ENCODE measurements at places on chromosomes 1 and 21.

- DNase-seq: no peak
These were observed 11.3 kb downstream of the CDA start for GRCh38 chr1:20600156-20600555.

GRCh38 chr1:86245566-86246190 is 89.1 kb upstream of the COL24A1 start:
- DNase-seq: no peak

GRCh38 chr1:59061876-59062275 is 235.0 kb upstream of the FGGY start:
- DNase-seq: no peak

GRCh38 chr21:39004634-39005501 is 178.4 kb downstream of the PSMG1 start:
- DNase-seq: no peak

DNA sequence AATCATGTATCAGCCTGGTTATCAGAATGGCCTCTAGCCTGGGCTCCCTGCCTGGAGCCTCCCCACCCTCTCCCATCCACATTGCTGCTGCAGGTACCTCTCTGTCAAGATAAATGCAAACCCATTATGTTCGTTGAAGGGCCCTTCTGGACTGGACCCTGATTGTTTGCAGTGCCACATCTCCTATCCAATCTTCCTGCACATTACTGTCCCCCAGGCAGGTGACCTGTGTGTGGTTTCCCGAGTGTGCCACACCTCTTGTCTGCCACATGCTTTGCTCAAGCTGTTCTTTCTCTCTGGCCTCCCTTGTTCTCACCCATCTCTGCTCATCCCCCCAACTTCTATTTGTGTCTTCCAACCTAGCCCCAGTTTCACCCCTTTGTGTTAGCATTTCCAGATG is 32.4 kb downstream of the IER5 start:
- DNase-seq: no peak

- no peak for DNase-seq
These were observed 76.3 kb downstream of the ADARB1 start for GRCh38 chr21:45150638-45151131.

GRCh38 chr1:108843390-108844137 is 13.3 kb downstream of the AKNAD1 start:
- no peak for DNase-seq

GRCh38 chr1:151474745-151475144 is 15.5 kb upstream of the POGZ start:
- DNase-seq: no peak

GRCh38 chr1:195617106-195617505 is 991.1 kb downstream of the KCNT2 start:
- DNase-seq: no peak

- no peak for DNase-seq
These were observed 126.0 kb downstream of the KIAA0319L start for GRCh38 chr1:35431173-35431599.

- peak; percentile 54 for DNase-seq
These were observed 213.0 kb downstream of the CAMTA1 start for GRCh38 chr1:6998267-6998666.

- DNase-seq: peak; percentile 78
These were observed 48.0 kb downstream of the H3-3A start for GRCh38 chr1:226110249-226111097.

DNA sequence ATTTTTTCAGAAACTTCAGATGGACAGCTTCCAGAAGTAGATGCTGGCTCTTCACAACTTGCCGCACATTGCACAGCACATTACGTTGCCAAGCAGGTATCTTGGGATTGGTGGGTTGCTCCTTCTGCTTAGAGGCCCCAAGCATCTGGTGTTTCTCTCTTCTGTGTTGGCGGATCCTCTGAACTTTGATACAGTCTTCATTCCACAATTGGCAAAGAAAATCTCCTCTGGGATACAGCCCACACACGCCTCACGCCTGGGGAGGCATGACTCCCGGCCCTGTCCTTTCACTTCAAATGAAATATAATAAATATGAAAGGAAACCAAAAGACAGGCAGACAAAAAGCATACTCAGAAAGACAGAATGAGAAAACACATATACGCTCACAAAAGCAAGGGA is 72.3 kb upstream of the PPP2R5A start:
- no peak for DNase-seq

DNA sequence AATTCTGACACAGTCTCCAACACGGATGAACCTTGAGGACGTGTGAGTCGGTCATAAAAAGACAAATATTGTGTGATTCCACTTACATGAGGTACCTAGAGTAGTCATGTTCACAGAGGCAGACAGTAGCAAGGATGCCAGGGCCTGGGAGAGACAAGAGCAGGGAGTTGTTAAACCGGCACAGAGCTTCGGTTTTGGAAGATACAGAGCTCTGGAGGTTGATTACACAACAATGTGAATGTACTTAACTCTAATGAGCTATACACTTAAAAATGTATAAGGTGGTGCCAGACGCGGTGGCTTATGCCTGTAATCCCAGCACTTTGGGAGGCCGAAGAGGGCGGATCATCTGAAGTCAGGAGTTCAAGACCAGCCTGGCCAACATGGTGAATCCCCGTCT is 37.8 kb upstream of the NEK2 start:
- no peak for DNase-seq

GRCh38 chr21:26572702-26573381 is at the start of gene CYYR1:
TSS of gene CYYR1 (minus strand) at chr21:26573286. CDS start at chr21:26572940, 346 bp downstream.
- no peak for DNase-seq

DNA sequence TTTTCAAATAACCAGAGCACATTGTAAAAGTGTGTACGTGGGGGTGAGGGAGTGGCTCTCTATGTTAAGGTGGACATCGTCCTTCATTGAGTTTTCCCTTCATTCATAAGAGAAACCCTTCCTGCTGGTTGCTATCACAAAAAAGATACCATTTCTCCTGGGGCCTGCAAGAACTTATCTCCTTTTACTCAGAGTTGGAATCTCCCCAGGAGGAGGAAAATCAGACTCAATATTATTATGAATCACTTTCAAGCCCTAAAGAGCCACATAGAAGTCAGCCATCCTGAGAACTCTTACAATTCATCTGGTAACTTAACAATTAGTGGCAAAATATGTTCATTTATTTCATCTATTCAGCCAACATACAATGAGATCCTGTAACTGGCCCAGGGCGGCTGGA is 27.1 kb upstream of the TGFBR3 start:
- no peak for DNase-seq

DNA sequence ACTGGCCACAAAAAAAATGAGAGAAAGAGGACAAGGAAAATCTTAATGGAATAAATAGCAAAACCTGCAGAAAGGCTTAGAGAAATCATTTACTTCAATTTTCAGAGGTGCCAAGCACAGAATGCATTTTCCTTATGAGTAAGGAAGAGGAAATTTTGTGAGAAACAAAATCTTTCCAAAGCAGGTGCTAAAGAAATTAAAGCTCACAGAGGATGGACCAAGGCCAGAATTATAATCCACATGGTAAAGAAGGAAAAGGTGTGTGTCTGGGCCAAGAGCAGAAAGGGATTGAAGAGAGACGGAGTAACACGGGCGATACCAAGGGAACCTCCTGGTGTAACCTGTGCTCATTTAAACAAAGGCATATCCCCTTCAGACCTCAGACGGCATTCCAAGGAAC is 340.0 kb upstream of the NFIA start:
- no peak for DNase-seq

- no peak for DNase-seq
These were observed 120.5 kb downstream of the IER5 start for GRCh38 chr1:181208967-181209366.

GRCh38 chr21:44527156-44527982 is 12.6 kb downstream of the KRTAP10-1 start:
- DNase-seq: no peak

DNA sequence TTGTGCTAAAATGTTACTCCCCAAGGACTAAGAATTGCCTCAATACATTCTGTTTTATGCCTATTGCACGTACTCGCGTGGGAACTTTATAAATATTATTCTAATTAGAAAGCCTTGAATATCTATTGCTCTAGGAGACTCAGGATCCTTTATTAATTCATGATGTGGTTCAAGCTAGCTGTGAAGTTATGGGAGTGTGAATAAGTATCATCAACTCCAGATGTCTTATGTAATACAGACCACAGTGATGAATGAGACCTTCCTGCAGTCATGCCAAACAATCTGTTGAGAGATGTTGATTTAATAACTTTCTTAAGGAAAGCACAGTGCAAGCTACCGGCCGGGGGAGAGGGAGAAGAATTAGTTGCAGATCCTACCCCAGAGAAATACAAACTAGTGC is 519.2 kb upstream of the ZP4 start:
- no peak for DNase-seq

GRCh38 chr1:101330427-101331130 is 93.8 kb downstream of the S1PR1 start:
- no peak for DNase-seq

- no peak for DNase-seq
These were observed 2.5 kb upstream of the FNDC10 start for GRCh38 chr1:1602304-1602967.

- no peak for DNase-seq
These were observed 5.1 kb downstream of the TNFRSF8 start for GRCh38 chr1:12067900-12068821.

DNA sequence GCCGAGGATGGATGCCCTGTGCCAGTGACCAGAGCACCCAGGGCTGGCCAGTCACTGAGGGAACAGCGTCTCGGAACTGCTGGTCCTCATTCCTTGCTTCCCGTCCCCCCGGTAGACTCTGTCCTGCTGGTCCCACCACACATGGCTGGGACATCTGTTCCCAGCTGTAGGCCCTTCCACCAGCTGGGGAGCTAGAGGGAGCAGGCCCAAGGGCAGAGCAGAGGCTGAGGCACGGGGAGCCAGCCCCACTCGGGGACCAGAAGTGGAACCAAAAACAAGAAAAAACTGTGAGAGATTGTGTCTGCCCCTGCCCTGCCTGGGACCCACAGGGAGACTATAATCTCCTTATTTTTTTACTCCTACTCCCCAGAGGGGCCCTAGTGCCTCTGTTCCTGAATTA is 23.8 kb downstream of the ATP8B2 start:
- no peak for DNase-seq

GRCh38 chr1:38135625-38136414 is 89.2 kb upstream of the POU3F1 start:
- no peak for DNase-seq

DNA sequence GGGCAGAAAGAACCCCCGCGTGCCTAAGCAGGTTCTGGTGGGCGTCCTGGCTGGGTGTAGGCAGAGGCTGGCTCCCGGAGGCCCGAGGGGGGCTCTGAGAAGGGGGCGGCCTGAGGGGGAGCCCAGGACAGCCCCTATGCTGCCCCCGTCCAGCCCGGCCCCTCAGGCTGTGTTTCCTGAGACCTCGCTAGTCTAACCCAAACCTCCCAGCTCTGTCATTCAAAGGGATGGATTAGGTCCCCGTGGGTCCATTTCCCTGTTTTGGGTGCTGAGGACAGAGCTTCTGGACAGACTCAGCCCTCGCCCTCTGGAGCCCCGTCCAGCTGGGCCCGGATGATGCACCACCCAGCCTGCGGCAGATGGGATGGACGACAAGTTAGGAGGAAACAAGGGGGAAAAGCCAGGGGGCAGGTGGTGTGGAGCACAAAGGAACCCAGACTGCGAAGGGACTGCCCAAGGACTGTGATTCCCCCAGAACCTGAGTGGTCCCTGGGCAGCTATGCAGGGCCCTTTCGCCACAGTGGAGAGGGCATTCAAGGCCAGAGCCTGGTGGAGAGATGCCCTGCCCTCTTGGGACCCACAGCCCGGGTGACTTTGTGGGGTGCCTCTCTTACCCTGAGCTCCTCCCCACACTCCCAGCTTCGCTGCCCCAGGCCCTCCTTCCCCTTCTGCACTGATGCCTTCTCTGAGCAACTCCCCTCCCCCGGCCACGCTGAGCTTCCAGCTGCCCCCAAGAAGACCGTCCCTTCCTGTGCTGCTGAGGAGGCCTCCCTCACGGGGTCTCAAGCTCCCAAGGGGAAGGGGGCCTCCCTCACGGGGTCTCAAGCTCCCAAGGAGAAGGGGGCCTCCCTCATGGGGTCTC is 2.8 kb downstream of the HES4 start:
- DNase-seq: no peak

- no peak for DNase-seq
These were observed 188.3 kb upstream of the EDN2 start for GRCh38 chr1:41672641-41673361.

- no peak for DNase-seq
These were observed 21.4 kb upstream of the CPT2 start for GRCh38 chr1:53174971-53175913.

DNA sequence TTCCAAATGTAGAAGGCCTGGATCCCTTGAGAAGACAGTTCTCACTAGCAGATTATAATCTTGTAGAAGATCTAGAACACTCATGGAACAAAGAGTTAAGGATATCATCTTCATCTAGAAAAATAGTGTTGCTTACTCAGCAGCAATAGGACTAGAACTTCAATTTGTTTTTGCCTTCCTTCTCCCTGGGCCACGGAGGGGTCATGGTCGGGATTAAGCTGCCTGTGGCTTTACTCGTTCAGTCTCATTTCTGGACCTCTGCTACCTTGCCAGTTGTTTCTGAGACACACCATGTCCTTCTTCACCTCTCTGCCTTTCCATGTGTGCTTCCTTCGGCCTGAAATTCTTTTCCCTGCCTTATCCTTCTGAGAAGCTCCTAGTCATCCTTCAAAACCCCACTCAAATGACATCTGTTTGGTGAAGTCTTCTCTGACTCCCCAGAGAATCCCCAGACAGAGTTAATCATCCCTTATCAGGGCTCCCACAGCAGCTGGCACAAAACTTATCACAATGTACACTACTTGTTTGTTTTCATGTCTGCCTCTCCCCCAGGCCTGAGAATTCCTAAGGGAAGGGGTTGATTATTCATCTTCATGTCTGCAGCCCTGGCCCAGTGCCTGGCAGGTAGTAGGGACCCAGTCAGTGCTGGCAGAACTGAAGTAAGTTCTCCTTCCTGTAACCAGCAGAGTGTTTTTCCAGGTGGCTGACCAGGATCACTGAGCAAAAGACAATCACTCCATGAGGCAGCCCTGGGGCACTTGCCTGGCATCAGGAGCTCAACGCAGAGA is 15.5 kb upstream of the SNX27 start:
- DNase-seq: peak; percentile 85

DNA sequence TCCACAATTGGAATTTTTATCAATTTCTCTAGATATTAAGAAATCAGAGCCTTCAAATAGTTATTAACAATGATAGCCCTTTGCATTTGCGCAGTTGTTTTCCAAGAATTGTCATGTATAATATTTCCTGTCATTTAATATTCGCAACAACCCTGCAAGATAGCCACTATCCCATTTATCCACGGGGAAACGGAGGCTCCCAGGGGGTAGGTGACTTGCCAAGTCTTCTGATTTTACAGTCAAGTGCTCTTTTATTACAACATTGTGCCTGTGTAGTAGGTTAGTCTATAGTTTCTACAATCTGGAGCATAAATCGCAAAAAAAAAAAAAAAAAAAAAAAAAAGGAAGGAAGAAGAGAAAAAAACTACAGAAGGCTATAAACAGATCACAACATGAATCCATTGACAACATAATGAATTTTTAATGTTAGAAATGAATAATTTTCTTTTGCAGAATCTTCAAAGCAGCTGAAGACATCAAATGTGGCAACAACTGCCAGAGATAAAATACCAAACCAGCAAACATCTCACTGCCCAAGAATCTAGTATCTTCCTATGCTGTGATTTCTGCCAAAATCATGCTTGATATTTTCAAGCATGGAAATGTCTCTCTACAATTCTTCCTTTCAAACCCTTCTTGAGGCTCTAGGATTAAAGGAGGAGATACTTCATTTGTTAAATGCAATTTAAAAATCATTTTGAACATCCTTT is 125.5 kb downstream of the PTPN14 start:
- no peak for DNase-seq
